A549 treated with Hydrocortisone at 1 μM for 4 hours (cell line): ENCODE measurements at places on chromosomes 16 and 17. TPM values are rescaled to one million over a fixed set of nuclear protein-coding genes. Genes with fewer than 3 reads are reported as not detected.

Gene AATF
- total RNA-seq: 100 to 132 TPM (median 109 TPM) in 5 replicates

Gene SLC52A1
- 0.54 to 1.2 TPM (median 0.73 TPM) in 5 replicates for total RNA-seq

Gene CLDN7
- total RNA-seq: 2.2 to 3.7 TPM (median 2.6 TPM) in 5 replicates

Gene TP53TG3
- 0.22 to 1.2 TPM (median 0.59 TPM) in 5 replicates for total RNA-seq

Gene KRTAP4-1
- 0.10 to 0.29 TPM (median 0.16 TPM) in 3 of 5 replicates, not detected in the others for total RNA-seq
